Activated naive CD8-positive, alpha-beta T cell treated with anti-CD3 and anti-CD28 coated beads, Interleukin-2, amount 10 ng/mL, durations not matched to agents 7 days and 5 days (primary cell): ENCODE measurements at places on chromosomes 3 and 15. TPM values are rescaled to one million over a fixed set of nuclear protein-coding genes. Genes with fewer than 3 reads are reported as not detected.

The TM4SF18 gene
- not detected for total RNA-seq

DNA sequence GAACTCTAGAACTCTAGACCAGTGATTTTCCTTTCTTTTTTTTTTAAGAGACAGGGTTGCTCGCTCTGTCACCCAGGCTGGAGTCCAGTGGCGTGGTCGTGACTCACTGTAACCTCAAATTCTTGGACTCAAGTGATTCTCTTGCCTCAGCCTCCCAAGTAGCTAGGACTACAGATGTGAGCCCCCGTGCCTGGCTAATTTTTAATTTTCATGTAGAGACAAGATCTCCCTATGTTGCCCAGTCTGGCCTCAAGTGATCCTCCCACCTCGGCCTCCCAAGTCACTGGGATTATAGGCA is 359.6 kb downstream of the SHQ1 start:
- DNase-seq = no peak
- H3K4me3 ChIP-seq = no peak overlapping the region
- no peak overlapping the region for H3K27ac ChIP-seq
- H3K36me3 ChIP-seq = no peaks in the 10 kb centered on the region
- no peaks in the 10 kb centered on the region for H3K4me1 ChIP-seq
- no peaks in the 10 kb centered on the region for H3K27me3 ChIP-seq

GRCh38 chr15:66496951-66497501 is 536 bp downstream of the SNAPC5 start:
- H3K36me3 ChIP-seq = peaks cover 34% of the 10 kb centered on the region
- no peak for DNase-seq
- H3K27me3 ChIP-seq = no peaks in the 10 kb centered on the region
- peak overlapping the region; percentile 95 for H3K4me3 ChIP-seq
- peaks cover 34% of the 10 kb centered on the region for H3K4me1 ChIP-seq

- H3K27me3 ChIP-seq = peaks cover 67% of the 10 kb centered on the region
- DNase-seq = no peak
- peaks cover 8% of the 10 kb centered on the region for H3K4me1 ChIP-seq
- no peaks in the 10 kb centered on the region for H3K36me3 ChIP-seq
- no peak overlapping the region for H3K4me3 ChIP-seq
Observed at GRCh38 chr15:96037584-96037983, 292.9 kb upstream of the NR2F2 start.

GRCh38 chr15:73391128-73391872 is 22.5 kb upstream of the HCN4 start:
- no peak for DNase-seq
- peaks cover 6% of the 10 kb centered on the region for H3K27me3 ChIP-seq
- no peaks in the 10 kb centered on the region for H3K36me3 ChIP-seq
- no peaks in the 10 kb centered on the region for H3K4me1 ChIP-seq
- no peak overlapping the region for H3K27ac ChIP-seq
